ENCODE measurements at places on chromosomes 1 and 21.

DNA sequence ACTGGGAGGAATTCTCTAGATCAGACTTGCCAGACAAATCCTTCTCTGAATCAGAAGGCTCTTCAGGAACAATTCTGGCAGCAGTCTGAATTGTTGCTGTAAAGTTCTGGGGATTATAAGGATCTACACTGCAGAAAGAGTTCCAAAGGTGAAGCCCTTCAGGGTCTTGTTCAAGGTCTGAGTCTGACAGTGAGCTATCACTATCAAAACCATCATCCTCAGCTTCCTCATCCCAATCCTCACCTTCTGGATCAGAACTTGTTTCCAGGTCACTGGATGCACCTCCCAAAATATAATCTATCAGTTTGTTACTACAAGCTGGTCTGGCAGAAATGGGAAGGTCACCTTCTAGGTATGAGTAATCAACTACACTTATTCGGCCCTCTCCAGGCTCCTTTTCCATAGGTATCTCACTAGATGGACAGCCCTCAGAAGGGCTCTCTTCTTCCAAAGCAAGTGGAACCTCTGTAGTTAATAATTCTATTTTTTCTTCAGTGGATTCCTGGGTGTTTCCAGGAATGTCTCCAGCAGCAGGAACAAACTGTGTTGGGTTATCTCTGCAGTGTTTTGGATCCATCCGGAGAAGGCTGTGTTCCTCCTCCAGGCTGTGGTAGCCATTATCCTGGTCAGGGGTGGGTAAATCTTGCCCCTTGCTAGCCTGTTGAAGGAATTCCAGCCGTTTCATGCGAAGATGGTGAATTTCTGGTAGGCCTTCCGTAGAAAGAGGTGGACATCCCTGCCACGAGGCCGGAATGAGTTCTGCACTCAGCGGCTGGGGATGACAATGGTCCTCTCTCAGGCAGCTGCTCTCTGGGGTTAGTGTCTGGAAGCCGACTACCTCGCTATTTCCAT is 1.6 kb downstream of the PPP1R15B start:
- DNase-seq = no peak

GRCh38 chr1:67557696-67558448 is 127.1 kb upstream of the GADD45A start:
- no peak for DNase-seq

DNA sequence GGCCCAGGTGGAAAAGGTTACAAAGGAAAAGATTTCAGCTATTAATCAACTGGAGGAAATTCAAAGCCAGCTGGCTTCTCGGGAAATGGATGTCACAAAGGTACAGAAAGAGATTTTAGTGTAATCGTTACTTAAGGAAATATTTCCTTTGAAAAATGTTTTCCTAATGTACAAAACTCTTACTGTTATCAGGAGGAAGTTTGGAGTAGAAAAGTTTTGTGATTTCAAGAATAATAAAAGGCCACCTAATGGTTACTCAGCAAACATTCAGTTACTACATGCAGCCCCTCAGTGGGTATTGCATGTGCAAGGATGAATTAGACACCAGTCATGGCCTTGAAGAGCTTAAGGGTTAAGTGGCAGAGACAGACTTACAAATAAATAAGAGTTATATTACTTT is 85.2 kb downstream of the SDCCAG8 start:
- DNase-seq = no peak

DNA sequence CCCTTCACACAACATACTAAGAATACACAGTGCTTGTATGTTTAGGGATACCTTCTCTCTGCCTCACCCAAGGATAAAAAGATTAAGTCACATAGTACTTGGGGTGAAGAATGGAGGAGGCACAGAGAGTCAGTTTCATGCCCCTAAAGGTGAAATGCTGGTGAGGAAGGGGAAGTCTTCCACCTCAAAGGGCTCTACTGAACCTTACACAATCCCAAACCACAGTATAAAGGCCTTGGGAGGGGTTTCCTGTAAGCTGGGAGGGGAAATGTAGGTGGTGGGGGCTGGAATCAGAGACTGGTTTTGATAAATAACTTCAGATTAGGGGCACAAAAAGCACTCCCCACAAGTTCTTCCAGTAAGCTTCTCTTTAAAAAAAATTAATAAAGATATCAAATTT is 3.5 kb downstream of the MINDY1 start:
- no peak for DNase-seq

DNA sequence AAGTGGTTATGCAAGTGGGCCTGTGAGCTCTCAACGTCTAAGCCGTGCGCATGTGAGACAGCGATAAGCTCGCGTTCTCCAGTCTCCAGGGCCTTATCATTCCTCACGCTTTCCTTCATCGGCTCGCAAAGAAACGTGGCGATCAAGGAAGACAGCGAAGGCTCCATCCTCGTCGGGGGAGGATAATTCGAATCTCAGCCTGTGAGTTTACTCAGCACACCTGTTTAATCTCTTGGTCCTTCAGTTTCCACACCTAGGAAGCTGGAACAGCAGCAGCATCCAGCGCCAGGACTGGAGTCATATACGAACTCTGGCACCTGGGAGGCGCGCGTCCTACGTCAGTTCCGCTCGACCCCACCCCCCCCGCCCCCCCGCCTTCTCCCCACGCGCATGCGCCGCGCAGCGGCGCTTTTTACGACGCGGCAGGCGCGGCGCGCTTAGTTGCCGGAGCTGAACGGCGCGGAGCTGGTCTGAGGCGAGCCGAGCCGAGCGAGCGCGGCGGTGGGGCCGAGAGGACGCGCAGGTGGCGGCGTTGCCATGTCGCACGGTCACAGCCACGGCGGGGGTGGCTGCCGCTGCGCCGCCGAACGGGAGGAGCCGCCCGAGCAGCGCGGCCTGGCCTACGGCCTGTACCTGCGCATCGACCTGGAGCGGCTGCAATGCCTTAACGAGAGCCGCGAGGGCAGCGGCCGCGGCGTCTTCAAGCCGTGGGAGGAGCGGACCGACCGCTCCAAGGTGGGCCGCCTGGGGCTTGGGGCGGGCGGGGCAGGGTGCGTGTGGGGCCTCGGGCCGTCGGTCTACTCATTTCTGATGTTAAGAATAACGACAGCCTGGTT is at the start of gene PITHD1:
TSS of gene PITHD1 (plus strand) at position 440 of the 836 bp plus-strand sequence. CDS start at position 538, 98 bp downstream.
- peak; percentile 86 for DNase-seq

DNA sequence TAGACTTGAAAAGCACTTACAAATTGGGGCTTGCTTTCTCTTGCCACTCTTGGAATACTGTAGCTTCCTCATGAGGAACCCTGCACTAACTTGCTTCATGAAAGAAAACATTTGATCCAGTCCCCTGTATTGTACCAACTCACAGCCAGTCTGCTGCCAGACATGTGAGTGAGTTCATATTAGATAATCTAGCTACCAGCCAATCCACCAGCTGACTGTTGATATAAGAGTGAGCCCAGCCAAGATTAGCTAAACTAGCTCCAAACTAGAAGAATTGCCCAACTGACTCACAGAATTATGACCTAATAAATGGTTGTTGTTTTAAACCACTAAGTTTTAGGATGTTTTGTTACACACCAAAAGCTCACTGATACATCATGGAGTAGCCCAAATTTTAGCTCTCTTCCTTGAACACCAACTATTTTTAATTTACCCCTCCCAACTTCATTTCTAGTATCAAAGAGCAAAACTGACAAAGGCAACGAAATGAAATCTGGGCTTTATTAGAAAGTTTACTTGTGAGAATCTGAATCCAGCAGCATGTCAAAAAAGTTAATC is 6.6 kb upstream of the RGS8 start:
- DNase-seq = no peak

- DNase-seq = no peak
These were observed 140.0 kb downstream of the SPATA46 start for GRCh38 chr1:162236618-162237017.

DNA sequence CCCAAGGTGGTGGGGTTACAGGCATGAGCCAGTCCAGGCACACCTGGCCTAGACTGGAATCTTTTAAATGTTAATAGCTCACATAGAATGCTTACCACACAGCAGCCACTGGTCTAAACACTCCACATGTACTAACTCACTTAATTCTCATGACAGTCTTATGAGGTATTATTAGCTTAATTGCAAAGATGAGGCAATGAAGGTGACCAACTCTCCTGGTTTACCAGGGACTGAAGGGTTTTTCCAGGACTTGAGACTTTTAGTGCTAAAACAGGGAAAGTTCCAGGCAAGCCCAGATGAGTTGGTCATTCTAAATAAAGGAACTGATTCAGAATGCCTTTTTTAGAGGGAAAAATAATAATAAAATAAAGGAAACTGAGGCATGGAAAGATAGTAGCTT is 7.0 kb upstream of the STMN1 start:
- DNase-seq = no peak

DNA sequence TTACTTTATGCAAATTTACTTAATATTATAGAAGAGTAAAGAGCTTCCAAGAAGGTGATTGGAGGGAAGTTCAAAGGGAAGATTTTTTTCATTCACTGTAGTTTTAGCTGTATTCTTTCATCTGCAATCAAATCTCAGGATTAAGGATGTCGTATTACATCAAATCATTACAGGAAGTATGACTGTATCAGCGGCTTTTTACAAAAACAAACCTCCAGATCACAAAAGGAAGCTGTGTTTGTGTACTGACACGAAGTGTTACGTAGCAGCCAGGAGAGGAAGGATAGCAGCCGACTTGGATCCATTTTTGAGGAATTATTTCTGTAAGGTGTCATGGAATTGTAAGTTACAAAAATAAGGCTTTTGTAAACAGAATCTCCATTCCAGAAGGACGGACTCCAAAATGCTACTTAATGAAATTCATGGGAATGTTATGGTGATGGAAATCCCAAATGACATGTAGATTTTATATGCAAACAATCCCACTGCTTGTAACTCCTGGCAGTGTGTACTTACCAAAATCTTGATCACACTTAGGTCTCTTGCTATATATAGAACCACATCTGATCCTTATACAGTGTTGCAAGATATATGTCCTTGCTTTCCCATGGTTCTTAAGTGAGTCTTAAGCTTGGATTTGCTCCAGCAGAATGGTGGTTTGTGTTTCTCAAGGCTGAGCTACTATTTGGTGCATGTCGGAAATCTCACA is 49.8 kb downstream of the KCNJ15 start:
- peak; percentile 12 for DNase-seq

GRCh38 chr1:13707164-13707563 is 7.2 kb downstream of the PRDM2 start:
- DNase-seq = no peak

DNA sequence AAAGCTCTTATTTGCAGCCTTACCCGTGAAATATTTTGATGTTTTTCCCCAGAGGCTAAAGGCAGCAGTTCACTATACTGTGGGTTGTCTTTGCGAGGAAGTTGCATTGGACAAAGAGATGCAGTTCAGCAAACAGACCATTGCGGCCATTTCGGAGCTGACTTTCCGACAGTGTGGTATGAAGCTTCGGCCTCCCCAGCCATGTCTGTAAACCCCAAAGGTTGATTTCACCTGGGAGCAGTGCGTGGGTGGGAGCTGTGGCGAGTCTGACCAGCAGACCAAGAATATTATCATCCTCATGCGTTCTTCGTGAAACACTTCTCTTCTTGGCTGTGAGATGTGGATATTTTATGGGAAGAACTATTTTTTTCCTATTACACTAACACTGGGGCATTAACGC is 3.6 kb downstream of the CENPS start:
- no peak for DNase-seq

DNA sequence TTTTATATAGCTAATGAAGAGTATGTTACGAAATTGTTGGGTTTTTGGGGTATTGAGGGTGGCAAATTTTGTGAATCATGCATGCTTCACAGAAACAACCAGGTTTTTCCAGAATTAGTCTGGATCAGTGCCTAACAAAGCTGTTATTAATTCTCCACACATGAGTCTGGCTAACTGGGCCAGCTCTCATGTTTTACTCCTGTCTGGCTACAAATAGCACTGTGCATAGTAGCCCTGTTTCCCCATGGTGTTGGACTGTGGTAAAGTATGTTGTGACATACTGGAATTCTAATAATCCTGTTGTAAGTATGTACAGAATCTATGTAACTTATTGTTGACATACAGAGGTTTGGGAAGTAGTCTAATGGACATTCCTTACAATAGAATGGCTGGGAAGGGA is 35.8 kb downstream of the S100B start:
- no peak for DNase-seq

DNA sequence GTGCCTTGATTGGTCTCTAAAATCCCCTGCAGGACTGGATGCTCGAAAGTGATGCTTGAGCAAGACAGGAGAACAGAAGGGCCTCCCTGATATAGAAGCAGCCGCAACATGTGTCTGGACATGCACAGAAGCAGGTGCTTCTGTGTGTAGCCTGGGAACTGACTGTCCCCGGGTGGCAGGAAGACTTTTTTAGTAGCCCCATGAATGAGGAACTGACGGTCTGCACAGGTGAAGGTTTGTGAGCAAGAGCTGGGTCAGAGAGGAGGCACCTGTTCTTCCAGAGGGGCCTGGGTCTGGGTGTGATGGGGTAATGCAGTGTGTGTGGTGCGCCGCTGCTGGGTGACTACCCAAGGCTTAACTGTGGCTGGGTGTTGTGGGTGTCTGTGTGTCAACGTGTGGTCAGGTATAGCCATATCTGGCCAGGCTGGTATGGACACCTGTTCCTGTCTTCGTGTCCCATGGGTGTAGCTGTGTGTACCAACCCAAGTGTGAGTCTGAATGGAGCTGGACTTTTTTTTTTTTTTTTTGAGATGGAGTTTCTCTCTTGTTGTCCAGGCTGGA is 39.1 kb upstream of the FOXO6 start:
- no peak for DNase-seq

- DNase-seq = no peak
These were observed 204.4 kb downstream of the PLA2G4A start for GRCh38 chr1:187032982-187033692.

GRCh38 chr1:18956193-18957135 is at the start of gene IFFO2:
Gene IFFO2 (minus strand): TSS chr1:18956676. CDS start chr1:18956332, 344 bp downstream.
- peak; percentile 98 for DNase-seq

GRCh38 chr21:45420061-45421041 is 15.4 kb downstream of the COL18A1 start:
- DNase-seq = no peak

- DNase-seq = no peak
These were observed 719.5 kb upstream of the TMPRSS15 start for GRCh38 chr21:19123053-19123452.

GRCh38 chr1:156524481-156524869 is 23.9 kb upstream of the MEF2D start:
- peak; percentile 24 for DNase-seq

- DNase-seq = no peak
These were observed 40.5 kb upstream of the RALGPS2 start for GRCh38 chr1:178684542-178685000.

DNA sequence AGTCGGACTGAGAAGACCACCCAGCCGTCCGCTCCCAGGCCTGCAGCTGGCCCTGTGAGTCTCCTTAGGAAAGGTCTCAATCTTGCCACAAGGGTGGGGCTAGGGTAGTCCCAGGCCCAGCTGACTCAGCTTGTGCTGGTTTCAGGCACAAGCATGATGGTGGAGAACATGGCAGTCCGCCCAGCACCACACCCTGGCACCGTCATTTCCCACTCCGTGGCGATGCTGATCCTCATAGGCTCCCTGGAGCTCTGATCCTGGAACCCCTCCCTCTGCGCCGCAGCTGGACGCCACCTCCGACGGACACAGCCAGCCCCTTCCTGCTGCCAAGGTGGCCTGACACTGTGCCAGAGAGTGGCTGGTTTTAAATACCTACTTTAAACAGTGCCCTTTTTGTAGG is 10.7 kb downstream of the TMEM81 start:
- no peak for DNase-seq

- no peak for DNase-seq
These were observed 8.7 kb downstream of the CTXND2 start for GRCh38 chr1:150895618-150896017.

Measured in activated CD4-positive, alpha-beta T cell treated with anti-CD3 and anti-CD28 coated beads, Interleukin-2, amount 50 U/mL, for 16 hours (primary cell).